ENCODE measurements at places on chromosomes 1 and 21.

DNA sequence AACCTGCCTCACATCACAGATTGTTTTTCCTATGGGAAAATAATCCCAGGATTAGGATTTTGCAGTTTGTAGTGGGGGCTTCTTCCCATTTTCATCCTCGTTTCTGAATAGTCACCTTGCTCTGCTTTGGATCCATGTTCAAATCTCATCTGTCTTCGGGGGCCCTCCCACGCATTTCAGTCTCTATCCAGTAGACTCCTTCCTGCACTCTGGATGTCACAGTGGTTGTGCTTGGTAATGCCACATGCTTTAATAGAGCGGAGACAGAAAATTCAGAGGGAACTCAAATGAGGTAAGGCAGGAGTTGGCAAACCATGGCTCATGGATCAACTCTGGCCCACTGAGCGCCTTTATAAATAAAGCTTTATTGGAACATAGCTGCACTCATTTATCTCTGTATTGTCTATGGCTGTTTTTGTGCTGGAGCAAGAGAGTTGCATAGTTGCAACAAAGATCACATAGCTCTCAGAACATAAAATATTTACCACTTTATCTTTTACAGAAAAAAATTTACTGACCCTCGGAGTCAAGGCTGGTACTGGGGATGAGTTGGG lies 101.0 kb downstream of the SPATA46 start:
- no peak for DNase-seq

- no peak for DNase-seq
These were observed 69.8 kb downstream of the PBX1 start for GRCh38 chr1:164628772-164629171.

- DNase-seq = no peak
These were observed 68.3 kb downstream of the DHRS3 start for GRCh38 chr1:12549460-12550349.

DNA sequence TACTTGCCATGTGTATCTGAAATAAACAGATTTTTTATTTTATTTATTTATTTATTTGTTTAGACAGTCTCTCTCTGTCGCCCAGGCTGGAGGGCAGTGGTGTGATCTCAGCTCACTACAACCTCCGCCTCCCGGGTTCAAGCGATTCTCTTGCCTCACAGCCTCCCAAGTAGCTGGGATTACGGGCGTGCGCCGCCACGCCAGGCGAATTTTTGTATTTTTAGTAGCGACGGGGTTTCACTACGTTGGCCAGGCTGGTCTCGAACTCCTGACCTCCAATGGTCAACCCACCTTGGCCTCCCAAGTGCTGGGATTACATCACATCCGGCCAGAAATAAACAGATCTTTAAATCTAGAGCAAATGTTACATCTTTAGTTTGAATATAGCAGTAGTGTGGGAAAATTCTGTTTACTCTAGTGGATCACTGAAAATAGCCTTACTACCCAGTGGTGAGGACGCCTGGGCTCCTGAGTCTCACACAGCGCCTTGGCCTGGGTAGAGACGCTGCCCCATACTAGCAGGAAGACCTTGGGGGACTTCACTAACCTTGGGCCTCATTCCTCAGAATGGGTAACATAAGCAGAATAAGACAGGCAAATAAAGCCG lies 709 bp downstream of the GART start:
- no peak for DNase-seq

DNA sequence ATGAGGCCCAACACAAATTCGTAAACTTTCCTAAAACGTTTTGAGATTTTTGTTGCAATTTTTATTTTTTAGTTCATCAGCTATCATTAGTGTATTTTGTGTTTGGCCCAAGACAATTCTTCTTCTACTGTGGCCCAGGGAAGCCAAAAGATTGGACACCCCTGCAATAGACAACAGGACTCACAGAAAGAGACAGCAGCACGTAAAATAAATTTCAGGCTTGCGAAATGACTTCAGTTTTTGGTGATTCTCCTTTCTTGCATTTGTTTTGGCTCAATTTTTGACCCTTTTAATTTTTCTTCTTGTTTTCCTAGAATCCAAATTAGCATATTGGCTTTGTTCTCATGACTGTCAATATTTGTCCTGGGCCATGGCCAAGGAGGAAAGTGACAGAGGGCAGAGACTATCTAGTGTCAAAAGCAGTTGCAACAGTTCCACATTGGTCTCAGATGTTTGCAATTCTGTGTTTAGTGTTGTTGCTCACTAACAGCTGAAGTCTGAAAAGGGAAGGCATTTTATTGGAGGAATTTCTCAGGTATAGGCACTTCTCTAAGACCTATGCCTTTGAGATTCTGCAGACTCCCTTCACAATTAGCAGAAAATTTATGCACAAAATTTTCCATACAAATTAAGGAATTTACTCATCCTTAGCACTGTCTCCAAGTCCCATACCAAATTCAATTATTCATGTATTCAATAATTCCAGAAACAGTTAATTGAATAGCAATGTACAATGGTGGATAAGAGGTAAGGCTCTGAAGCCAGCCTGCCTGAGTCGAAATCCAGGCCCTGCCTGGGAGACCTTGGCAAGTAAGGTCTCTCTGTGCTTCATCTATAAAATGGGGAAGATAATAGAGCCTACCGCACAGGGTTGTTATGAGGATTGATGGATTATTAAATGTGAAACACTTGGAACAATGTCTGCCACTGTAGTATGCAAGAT lies 160.9 kb upstream of the IVNS1ABP start:
- no peak for DNase-seq

GRCh38 chr1:150150133-150151021 lies 661 bp downstream of the PLEKHO1 start:
- DNase-seq = no peak

DNA sequence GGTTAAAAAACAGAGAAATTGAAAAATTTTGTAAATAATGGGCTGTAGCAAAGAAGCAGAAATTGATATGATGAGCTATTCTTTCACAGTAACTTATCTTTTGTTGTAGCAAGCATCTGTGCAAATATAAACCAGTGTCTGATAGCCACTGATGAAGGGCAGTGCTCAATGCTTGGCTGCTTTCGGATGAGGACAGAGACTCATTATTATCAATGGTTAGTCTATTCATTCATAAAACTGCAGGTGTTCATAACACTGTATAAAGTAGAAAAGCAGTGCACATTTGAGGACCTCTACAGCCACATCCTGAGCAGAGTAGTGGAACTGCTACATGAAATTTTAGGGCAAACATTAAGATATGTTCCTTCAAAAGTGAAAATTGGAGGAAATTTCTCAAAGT lies 107.2 kb downstream of the FAF1 start:
- DNase-seq = no peak

- no peak for DNase-seq
These were observed 60.0 kb downstream of the EIF2B3 start for GRCh38 chr1:44926311-44926781.

DNA sequence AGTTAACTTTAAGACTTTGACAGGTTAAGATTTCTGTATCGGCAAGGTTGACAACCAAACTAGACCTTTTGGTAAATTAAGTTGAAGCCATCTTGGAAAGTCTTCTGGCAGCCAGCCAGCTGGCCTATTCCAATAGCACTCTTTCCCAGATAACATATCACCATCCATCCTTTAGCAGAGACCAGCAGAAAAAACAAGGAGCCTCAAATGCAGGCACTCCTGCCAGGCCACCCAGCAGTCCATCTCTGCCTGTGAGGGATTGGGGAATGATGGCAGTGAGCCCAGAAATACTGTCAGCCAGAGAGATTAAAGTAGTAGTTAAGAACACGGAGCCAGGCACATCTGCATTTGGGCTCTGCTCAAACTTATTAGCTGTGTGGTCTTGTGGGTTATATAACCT lies 19.4 kb downstream of the ZBTB40 start:
- DNase-seq = no peak

- DNase-seq = no peak
These were observed 161.9 kb upstream of the KCTD3 start for GRCh38 chr1:215405211-215405610.

DNA sequence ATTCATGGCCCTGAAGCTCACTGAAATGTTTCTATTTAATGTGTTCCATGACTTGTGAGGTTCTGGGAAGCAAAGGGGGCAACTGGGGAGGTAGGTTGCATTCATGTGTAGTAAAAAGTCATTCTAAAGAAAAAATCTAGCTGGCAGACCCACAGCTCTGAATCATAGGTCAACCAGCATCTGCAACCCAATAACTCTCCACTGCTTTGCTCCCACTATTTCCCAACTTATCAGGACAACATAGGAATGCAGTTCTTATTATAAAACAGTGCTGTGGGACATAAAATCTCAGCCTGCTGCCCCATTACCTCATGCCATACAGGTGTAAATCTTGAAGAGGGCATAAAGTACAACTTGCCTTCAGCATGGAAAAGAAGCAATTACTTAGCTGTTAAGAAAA lies 576.1 kb upstream of the PTBP2 start:
- DNase-seq = no peak

GRCh38 chr1:50110656-50111055 lies 1.9 kb downstream of the ELAVL4 start:
- DNase-seq = no peak

DNA sequence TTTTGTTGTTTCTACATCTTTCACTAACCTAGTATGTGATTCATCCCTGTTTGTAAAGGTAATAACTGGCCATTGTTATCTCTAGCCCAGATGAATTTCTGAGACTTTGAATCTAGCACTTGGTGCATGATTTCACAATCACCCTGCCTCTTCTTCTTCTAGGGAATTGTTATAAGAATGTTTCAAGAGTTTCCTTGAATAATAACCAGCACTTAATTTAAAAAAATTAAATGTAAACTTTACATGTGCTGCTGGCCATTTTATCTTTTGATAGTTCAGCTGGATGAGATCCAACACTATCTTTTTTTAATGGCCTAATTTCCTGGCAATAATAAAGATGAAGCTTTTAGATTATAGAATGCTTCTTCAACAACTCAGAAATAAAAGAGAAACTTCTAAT lies 31.8 kb downstream of the UBE2U start:
- no peak for DNase-seq

GRCh38 chr21:44724196-44724595 lies 12.8 kb upstream of the TSPEAR start:
- DNase-seq = no peak

DNA sequence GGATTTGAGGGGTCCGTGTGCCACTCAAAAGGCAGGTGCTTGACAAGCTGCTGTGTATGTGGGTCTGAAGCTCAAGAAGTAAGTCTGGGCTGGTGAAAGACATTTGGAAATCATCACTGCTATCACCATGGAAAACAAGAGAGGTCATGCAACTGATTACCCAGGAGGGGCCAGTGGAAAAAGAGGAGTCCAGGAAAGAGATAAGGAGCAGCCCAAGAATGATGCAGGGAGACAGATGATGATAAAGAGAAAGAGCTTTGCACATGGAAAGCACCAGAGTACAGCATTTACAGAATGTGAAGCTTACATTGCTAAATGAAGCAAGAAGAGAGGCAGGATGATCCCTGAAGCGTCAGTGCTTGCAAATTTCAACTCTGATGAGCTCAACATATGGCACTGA lies 203.2 kb downstream of the SETD4 start:
- no peak for DNase-seq

DNA sequence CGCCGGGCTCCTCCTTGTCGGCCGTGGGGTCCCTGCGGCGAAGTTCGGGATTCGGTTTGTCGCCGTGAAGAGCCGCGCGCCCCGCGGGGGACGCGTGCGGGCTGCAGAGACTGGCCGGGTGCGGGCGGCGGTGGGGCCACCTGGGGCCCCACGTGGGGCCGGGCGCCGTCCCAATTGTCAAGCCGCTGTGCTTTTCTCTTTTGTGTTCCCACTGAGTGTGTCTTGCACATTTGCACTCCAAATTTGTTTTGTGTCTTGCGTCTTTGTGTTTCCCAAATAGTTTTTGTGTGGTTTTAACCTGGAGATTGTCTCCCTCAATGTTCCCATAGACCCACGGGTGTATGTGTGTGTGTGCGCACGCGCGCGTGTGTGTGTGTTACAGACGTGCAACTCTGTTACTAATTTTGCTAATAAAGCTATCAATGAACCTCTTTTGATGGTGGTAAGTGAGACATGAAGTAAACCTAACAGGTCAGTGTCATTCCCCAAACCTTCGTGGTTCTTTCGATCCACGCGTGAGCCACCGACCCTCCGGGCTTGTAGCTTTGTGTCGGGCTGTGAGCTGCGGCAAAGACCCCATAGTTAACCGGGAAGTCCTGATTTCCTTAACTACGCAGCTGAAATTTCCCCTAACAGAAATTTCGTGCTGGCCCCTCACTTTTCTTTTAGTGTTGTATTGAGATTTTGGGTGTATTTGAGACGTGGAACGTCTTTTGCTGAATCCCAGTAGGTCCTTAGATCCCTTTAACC lies 708 bp downstream of the PRDM2 start:
- DNase-seq = no peak

DNA sequence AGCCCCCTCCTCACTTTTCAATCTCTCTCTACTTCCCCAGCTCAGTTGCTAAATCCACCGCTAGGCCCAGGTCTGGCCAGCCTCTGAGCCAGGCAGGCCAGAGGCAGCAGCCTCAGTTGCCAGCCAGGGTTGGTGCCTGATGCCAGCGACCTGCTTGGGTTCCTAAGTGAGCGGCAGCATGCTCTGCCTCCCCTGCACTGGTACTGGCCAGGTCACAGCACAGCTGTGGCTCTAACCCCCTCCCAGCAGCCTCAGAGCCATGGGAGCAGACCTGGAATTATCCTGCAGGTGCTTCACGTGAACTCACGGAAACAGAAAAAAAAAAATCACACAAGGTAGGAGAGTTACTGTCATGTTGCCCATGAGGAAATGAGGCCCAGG lies 82.5 kb upstream of the ATF3 start:
- DNase-seq = no peak

- DNase-seq = no peak
These were observed 8.4 kb downstream of the LUZP1 start for GRCh38 chr1:23159963-23160877.

GRCh38 chr1:221444346-221444745 lies 297.5 kb downstream of the DUSP10 start:
- no peak for DNase-seq

DNA sequence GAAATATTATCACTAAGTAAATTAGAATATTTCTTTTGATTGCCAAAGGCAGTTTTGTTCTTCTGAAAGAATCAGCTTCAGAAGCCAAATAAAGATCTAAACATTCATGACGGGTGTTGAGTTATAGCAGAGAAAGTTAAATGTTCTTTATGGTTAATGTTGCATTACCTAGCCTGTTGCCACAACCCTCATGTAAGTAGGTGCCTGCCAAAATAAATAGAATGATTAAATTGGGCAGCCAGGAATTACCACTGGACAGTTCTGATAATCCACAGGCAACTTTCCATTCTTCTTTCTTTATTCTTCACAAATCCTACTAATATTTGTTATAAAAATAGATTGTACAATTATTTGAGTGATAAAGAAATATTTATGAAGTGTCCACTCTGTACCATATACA lies 217.9 kb upstream of the NRIP1 start:
- no peak for DNase-seq
